Stimulated activated CD8-positive, alpha-beta memory T cell treated with anti-CD3 and anti-CD28 coated beads, Interleukin-4, amount 100 ng/mL, for 4 hours (primary cell): ENCODE measurements at places on chromosomes 3 and 15.
A peak's percentile ranks its signal among the peaks of the same experiment; 100 is the strongest.

- peak; percentile 1 for DNase-seq
Measured at GRCh38 chr3:196127308-196128040, 45.6 kb upstream of the TFRC start.

- DNase-seq = no peak
Measured at GRCh38 chr3:155853214-155854140, 750 bp downstream of the SLC33A1 start.

- no peak for DNase-seq
Measured at GRCh38 chr3:66552846-66553245, 52.0 kb upstream of the LRIG1 start.

GRCh38 chr3:183912895-183913579 is 28.4 kb upstream of the PARL start:
- DNase-seq = no peak

DNA sequence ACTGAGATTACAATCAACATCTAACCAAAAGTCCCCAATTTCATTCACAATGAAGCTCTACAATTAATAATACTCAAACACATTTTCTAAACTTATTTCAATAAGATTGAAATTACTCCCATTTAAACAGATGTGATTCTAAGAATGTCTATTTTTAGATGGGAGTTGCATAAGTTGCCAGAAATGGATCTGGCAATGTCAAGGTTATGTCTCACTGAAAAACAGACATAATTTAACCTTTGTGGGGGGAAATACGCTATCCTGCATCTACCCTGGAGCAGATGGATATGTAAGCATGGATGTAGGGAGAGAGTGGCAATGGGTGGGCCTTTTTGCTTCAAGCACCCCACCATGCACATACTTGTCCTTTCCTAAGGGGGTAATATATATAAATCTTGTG is 6.7 kb upstream of the EIF1B start:
- no peak for DNase-seq

DNA sequence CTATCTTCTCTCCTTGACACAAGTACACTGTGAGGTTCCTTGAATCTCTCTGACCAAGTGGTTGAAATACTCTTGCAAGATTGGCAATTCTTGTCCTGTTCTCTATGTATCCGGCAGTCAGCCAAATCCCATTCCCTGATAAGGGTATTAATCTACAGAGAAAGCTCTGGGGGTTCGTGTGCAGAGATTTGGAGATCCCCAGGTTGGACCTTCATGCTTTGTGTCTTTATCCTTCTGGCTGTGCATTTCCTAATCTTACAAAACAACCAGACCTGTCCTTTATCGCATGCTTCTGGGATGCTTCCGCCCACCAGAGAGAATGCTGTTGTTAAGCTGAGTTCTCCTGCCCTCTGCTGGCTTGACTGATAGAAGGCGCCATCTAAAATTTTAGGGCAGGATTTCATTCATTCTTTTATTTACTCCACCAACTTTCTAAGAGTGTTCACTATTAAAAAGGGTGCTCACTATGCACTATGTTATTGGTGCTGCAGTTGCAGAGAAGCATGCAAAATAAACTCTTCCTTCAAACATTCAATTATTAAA is 8.6 kb upstream of the SST start:
- no peak for DNase-seq

GRCh38 chr3:108153451-108153981 is 62.7 kb upstream of the CD47 start:
- no peak for DNase-seq

DNA sequence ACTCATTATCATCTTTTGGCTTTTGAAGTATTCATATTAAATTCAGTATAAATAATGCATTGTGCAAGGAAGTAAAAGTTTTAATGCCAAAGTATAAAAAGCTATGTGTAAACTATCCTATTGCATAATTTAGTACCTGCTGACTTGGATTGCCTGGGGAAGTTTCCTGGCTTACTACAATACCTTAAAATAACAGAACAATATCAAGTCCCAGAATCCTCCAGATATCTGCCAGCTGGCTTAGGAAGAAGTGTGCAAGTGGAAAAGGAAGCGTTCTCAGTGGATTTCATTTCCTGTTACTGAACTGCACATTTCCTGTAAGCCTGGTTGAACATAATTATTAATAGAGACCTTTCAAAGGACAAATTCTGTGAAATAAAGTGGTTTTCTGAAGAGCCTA is 236.7 kb downstream of the ADAMTSL3 start:
- no peak for DNase-seq

DNA sequence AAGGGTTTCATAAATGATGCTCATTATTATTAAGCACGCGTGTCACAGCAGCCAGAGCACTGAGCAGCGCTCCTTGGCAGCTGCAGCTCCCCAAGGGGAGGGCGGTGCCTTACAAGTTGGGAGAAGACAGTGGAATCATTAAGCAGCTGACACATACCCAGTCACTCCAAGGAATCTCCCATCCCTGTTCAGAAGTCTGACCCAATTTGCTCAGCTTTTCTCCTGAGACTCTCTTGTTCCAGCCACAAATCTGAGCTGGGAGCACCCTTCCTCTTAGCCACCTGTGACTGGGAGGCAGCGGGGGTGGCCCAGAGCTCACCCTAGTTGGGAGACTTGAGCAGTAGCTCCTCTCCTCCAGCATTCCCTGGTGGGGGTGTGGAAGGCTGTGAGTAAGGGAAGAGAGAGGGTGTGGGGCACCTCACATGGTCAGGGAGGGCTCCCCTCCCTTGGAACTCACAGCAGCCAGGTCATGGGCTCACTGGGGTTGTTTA is 64.3 kb downstream of the DUT start:
- DNase-seq = no peak

- DNase-seq = no peak
Measured at GRCh38 chr3:72079369-72079872, 294.5 kb upstream of the PROK2 start.

GRCh38 chr3:45218578-45219390 is 7.3 kb downstream of the TMEM158 start:
- DNase-seq = no peak

DNA sequence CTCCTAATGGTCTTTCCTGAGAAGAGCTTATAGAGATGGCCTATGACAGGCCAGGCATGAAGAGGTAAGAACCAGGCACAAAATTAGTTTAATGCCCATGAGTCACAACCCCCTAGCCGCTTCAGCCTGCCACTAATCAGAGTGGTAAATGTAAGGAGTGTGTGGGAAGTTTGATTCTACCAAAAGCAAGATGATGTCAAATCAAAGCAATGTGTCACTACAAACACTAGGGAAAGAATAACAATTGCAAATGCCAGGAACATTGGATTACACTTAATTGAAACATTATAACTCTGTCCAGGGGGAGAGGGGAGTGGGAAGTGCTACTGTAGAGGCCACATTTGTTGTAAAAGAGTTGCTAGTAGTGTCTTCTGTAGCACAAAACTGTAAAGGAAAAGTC is 596.6 kb upstream of the AGTR1 start:
- no peak for DNase-seq

DNA sequence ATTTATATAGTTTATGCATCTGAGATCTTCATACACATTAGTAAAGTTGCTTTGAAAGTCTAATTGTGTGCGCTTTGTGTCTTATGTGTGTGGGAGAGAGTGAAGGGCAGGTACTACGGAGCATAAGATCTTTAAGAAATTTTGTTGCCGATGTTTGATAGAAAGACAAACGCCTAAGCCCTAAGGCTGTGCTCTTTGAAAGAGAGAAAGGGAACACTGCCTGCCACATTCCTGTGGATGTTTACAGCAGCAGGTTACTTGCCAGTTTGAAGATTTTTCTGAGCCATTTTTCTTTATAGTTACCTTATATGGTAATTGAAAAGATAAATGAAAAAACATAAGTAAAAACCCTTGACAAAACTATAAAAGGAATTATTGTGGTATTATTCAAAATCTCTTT is 17.0 kb downstream of the DTWD1 start:
- DNase-seq = no peak

DNA sequence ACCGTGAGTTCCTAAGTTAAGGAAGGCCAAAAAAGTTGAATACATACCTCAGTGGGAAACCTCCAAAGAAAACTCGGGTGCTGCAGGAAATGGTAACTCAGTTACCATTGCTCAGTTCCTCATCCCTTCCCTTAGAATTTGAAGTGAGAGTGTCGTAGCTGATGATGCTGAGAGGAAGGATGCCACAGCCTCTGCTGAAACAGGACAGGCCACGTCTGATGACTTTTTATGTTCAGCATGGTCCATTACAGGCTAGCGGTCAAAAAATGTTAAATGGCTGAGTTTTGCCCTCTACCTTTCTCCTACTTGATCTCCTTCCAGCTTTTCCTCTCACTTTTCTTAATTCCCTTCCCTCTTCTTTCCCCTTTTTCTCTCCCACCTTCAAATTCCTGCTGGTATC is 135.5 kb downstream of the GHSR start:
- DNase-seq = no peak

DNA sequence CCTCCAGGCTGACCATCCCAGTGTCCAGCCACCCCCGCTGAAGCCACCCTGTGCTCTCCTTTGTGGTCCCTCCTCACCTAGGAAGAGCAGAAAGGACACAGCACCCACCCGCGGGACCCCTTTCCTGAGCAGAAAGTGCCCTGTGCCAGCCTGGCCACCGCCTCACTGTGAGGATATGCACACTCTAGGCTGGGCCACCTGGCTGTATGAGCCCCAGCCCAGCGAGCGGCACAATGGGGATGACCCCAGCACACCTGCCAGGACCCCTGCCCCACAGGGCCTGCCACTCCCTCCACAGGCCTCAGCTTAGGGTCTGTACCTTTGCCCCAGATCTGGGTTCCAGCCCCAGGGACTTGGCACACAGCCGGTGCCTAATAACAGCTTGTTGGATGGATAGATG is 47.9 kb upstream of the FURIN start:
- DNase-seq = no peak

- no peak for DNase-seq
Measured at GRCh38 chr3:10560060-10560861, 54.9 kb upstream of the ATP2B2 start.

- DNase-seq = no peak
Measured at GRCh38 chr15:43957724-43958123, 130.9 kb downstream of the WDR76 start.

DNA sequence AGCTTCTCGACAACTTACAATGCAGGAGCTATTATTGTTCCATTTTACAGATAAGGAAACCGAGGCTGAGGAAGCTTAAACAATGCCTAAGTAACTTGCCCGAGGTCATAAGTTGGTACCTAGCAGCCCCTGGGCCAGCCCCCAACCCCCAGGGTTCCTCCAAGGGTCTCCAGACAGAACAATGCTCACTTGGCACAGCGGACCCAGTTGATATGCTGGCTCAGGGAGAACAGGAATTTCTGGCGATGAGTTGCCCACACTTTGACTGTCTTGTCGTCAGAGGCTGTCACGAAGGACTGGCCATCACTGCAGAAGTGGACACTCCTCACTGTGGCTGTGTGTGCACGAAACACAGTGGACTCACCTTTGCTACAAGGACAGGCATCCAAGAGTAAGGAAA is 5.2 kb downstream of the POC1A start:
- no peak for DNase-seq

GRCh38 chr3:62144482-62144881 is 228.9 kb downstream of the FEZF2 start:
- no peak for DNase-seq

- no peak for DNase-seq
Measured at GRCh38 chr3:83354205-83354604, 1592.8 kb upstream of the GBE1 start.

DNA sequence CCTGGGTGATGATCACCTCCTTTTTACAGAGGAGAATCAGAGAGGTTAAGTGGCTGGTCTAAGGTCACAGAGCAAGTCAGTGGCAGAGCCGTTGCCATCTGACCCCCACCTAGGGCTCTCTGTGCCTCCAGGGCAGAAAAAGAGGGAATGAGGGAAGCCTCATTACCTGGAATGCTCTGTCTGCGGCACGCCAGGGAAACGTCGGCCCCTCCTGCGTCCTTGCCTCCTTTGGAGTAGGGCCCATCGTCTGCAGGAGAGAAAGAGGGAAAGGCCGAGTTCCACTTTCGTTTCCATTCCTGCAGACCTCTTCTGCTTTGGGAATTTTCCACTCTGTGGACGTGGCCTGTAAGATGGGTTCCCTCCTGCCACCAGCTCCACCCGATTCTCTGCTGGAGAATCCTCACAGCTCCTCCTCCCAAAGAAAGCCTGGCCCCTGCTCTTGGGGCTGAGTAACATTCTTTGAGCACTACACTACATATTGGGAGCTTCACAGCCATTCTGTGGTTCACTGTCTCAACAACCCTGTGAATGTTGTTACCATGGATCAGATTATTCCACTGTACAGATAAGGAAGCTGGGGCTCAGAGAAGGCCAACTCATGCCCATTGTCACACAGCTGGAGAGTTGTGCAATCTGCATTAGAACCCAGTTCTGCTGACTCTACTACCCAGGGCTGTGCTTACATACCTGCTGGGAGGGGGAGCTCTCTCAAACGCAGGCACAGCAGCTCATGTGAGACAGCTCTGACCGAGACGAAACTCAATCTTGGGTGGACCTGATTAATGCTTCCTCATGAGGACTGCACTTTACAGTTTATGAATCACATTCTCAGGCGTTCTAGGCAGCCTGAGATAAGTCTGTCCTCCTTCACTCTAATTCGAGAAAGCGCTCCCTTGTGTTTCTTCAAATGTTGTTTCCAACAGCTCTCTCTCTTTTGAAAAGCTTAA is 14.2 kb downstream of the GRIP2 start:
- DNase-seq = no peak

- DNase-seq = no peak
Measured at GRCh38 chr15:81311752-81312464, 12.0 kb downstream of the STARD5 start.

DNA sequence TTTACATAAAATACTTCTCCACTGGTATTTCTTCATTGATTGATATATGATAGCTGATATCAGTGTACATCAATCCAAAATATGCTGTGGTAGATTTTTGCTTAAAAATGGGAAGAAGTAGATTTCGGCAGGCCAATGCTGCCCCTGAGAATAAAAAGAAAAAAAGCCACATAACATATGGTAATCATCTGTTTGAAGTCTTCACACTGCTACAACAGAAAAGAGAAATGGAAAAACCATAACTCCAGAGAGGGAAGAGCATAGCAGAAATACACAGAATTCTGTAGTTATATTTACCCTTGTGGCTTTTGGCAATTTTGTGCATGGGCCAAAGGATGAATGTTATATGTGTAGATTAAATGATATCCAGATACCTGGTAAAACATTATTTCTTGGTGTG is 143.1 kb upstream of the KCNMB2 start:
- no peak for DNase-seq

- no peak for DNase-seq
Measured at GRCh38 chr15:42858540-42858939, 62.0 kb downstream of the TTBK2 start.

DNA sequence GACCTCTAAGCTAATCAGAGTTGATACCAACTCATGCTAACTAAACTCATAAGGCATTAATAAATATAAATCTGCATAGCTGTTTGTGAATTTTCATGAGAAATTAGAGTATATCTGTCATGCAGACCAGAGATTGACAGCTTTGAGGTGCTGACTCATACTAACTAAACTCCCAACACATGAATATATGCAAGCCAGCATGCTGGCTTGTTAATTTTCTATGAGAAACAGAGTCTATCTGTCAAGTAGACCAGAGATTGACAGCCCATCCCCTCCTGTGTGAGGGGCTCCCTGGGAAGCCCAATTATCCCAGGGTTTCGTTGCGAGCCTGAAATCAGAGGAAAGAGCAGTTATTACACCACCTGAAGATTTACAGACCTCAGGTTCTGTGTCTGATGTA is 69.3 kb downstream of the CD47 start:
- no peak for DNase-seq
